ENCODE measurements at places on chromosomes 1 and 21. TPM values are rescaled to one million over a fixed set of nuclear protein-coding genes. Genes with fewer than 3 reads are reported as not detected.
A peak's percentile ranks its signal among the peaks of the same experiment; 100 is the strongest.

GRCh38 chr1:68129536-68130250 is 79.3 kb upstream of the DIRAS3 start:
- no peaks in the 10 kb centered on the region for H3K4me1 ChIP-seq
- no peaks in the 10 kb centered on the region for H3K36me3 ChIP-seq
- no peak overlapping the region for H3K27ac ChIP-seq
- no peak for DNase-seq
- no peak overlapping the region for H3K4me3 ChIP-seq

The S100A7A gene
- not detected for total RNA-seq

The REG4 gene
- not detected for total RNA-seq

DNA sequence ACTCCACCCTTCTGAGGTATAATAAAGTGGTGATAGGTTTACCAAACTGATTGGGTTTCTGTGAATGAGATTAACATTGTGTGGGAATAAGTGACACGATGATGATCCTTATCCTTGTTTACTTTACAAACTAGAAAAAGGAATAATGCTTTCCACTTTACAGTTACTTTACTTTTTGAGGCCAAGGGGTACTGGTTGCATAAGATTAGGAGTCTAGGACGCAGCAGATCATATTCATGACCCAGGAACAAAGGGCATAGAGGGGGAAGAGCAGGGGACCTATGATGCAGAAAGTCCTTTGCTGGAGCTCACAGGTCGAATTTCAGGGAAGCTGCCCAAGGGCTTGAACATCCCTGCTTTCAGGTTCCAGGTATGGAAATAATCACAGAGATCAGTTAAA is 20.4 kb downstream of the FGGY start:
- no peaks in the 10 kb centered on the region for H3K27me3 ChIP-seq
- peak overlapping the region; percentile 58 for H3K27ac ChIP-seq
- peak; percentile 49 for DNase-seq
- peaks cover 42% of the 10 kb centered on the region for H3K4me1 ChIP-seq

GRCh38 chr1:91575909-91576519 is 75.4 kb downstream of the CDC7 start:
- no peaks in the 10 kb centered on the region for H3K36me3 ChIP-seq
- 0 out of 2 replicates have a peak, but pooled peaks cover 8% of the 10 kb centered on the region for H3K4me1 ChIP-seq
- no peak for DNase-seq
- H3K27me3 ChIP-seq, result 0 out of 2 replicates have a peak, but pooled peaks cover 1% of the 10 kb centered on the region
- H3K4me3 ChIP-seq, result no peak overlapping the region
- no peak overlapping the region for H3K27ac ChIP-seq

GRCh38 chr21:14319805-14320204 is 63.1 kb downstream of the HSPA13 start:
- H3K4me1 ChIP-seq, result no peaks in the 10 kb centered on the region
- no peaks in the 10 kb centered on the region for H3K27me3 ChIP-seq
- no peak overlapping the region for H3K4me3 ChIP-seq
- no peaks in the 10 kb centered on the region for H3K36me3 ChIP-seq
- no peak for DNase-seq

GRCh38 chr1:48030696-48031365 is 33.6 kb upstream of the TRABD2B start:
- H3K27ac ChIP-seq, result no peak overlapping the region
- H3K4me1 ChIP-seq, result no peaks in the 10 kb centered on the region
- DNase-seq, result no peak
- no peak overlapping the region for H3K4me3 ChIP-seq
- H3K27me3 ChIP-seq, result no peaks in the 10 kb centered on the region

- no peak overlapping the region for H3K4me3 ChIP-seq
- peaks cover 5% of the 10 kb centered on the region for H3K4me1 ChIP-seq
- peaks cover 3% of the 10 kb centered on the region for H3K27me3 ChIP-seq
- H3K27ac ChIP-seq, result no peak overlapping the region
- no peaks in the 10 kb centered on the region for H3K36me3 ChIP-seq
These were observed 1.1 kb downstream of the AKT3 start for GRCh38 chr1:243848858-243849420.

The SIM2 gene
- total RNA-seq, result 0.53 TPM

GRCh38 chr1:228734881-228735801 is at the start of gene RHOU:
Gene RHOU, plus strand, starts transcription at chr1:228735479. Its CDS starts 264 bp downstream, at chr1:228735743.
- H3K27ac ChIP-seq, result peak within 1 kb of the TSS; percentile 61
- peaks cover 39% of the 10 kb centered on the region for H3K4me1 ChIP-seq
- H3K36me3 ChIP-seq, result peaks cover 3% of the 10 kb centered on the region
- DNase-seq, result peak; percentile 20
- H3K27me3 ChIP-seq, result peaks cover 12% of the 10 kb centered on the region

- DNase-seq, result peak; percentile 23
- no peaks in the 10 kb centered on the region for H3K36me3 ChIP-seq
- H3K4me1 ChIP-seq, result no peaks in the 10 kb centered on the region
These were observed 48.3 kb downstream of the IL23R start for GRCh38 chr1:67214420-67215174.

The MARCKSL1 gene
- 85.1 TPM for total RNA-seq

The OLIG1 gene
- total RNA-seq, result not detected

DNA sequence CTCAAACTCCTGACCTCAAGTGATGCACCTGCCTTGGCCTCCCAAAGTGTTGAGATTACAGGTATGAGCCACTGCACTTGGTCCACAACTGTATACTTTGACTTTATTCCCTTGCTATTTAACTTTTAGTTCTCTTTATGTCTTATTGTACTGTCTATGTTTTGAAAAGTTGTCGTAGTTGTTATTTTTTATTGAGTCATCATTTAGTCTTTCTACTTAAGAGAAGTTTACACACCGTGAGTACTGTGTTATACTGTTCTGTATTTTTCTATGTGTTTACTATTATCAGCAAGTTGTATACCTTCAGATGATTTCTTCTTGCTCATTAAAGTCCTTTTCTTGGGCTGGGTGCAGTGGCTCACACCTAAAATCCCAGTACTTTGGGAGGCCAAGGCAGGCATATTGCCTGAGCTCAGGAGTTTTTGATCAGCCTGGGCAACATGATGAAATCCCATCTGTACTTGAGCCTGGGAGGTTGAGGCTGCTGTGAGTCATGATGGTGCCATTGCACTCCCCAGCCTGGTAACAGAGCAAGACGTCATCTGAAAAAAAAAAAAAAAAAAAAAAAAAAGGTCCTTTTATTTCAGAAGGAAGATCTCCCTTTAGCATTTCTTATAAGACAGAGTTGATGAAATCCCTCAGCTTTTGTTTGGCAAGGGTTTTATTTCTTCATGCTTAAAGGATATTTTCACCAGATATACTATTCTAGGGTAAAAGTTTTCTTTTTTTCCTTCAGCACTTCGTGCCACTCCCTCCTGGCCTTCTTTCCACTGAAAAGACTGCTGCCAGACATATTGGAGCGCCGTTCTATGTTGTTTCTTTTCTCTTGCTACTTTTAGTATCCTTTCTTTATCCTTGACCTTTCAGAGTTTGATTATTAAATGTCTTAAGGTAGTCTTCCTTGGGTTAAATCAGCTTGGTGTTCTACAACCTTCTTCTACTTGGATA is 47.6 kb downstream of the TNFSF18 start:
- H3K27ac ChIP-seq, result no peak overlapping the region
- no peaks in the 10 kb centered on the region for H3K36me3 ChIP-seq
- 0 out of 2 replicates have a peak, but pooled peaks cover 9% of the 10 kb centered on the region for H3K4me1 ChIP-seq
- DNase-seq, result no peak

GRCh38 chr1:156767101-156767878 is at the start of gene PRCC:
Gene PRCC, plus strand, starts transcription at chr1:156767535. Its CDS starts 237 bp downstream, at chr1:156767772.
- peaks cover 49% of the 10 kb centered on the region for H3K4me1 ChIP-seq
- DNase-seq, result peak; percentile 99
- H3K4me3 ChIP-seq, result peak within 1 kb of the TSS; percentile 85
- no peaks in the 10 kb centered on the region for H3K27me3 ChIP-seq

The ZSWIM5 gene
- total RNA-seq, result 11.0 TPM

GRCh38 chr21:46289655-46290179 is 3.6 kb downstream of the YBEY start:
- peaks cover 14% of the 10 kb centered on the region for H3K36me3 ChIP-seq
- H3K27ac ChIP-seq, result no peak overlapping the region
- no peak for DNase-seq
- no peak overlapping the region for H3K4me3 ChIP-seq
- H3K27me3 ChIP-seq, result no peaks in the 10 kb centered on the region

- no peaks in the 10 kb centered on the region for H3K27me3 ChIP-seq
- no peak overlapping the region for H3K27ac ChIP-seq
- DNase-seq, result no peak
- no peaks in the 10 kb centered on the region for H3K36me3 ChIP-seq
- no peak overlapping the region for H3K4me3 ChIP-seq
These were observed 210.9 kb downstream of the TGFB2 start for GRCh38 chr1:218556016-218556415.

DNA sequence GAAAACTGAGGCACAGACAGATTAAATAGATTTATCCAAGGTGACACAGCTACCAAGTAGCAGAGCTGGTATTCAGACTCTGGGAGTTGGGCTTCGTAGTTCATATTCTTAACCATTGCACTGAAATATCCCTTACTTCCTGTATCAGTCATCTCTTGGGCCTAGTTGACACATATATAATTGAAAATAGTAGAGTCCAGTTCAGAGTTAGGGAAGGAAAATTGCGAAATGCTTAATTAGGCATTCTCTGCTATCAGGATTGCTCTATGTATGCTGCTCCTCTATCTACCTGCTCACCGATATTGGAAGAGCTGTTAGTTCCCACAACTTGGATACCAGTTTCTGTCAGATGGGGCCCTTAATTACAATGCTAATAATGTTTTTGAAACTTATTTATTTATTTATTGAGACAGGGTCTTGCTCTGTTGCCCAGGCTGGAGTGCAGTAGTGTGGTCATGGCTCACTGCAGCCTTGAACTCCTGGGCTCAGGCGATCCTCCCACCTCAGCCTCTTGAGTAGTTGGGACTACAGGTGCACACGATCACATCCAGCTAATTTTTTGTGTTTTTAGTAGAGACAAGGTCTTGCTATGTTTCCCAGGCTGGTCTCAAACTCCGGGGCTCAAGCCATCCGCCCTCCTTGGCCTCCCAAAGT is 8.2 kb downstream of the RCOR3 start:
- no peaks in the 10 kb centered on the region for H3K4me1 ChIP-seq
- peaks cover 3% of the 10 kb centered on the region for H3K36me3 ChIP-seq
- H3K27ac ChIP-seq, result no peak overlapping the region

DNA sequence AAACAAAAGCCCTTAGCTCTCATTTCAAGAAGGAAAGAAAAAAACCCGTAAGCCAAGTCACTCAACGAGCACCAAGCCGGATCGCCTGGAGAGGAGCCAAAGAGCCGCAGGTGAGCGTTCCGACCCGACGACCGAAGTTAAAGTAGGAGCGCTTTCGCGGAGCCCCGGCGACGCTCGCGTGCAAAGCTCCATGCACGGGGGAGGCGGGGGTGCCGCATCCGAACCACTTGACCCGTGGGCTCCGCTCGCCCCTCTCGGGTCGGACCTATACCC is 382 bp downstream of the GPBP1L1 start:
- peaks cover 55% of the 10 kb centered on the region for H3K4me1 ChIP-seq
- peak; percentile 37 for DNase-seq
- H3K4me3 ChIP-seq, result peak overlapping the region; percentile 98
- H3K36me3 ChIP-seq, result peaks cover 6% of the 10 kb centered on the region
- H3K27me3 ChIP-seq, result no peaks in the 10 kb centered on the region
- H3K27ac ChIP-seq, result peak overlapping the region; percentile 99

DNA sequence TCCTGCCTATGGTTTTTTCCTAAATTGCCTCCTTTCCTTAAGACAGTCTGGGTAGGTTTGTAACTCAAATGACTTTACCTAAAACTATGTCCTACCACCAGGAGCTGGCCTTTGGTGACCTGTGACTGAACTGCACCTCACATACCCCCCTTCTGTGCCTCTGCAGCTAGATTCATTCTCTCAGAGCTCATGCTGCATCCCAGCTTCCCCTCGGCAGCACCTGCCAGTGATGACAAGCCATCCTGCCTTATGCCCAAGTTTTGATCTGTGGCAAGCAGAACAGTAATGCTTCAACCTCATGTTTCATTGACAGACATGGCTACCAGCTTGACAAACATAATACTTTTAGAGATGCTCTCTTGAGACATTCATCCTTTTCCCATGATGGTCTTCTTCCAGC is 141.9 kb downstream of the TSEN15 start:
- peaks cover 1% of the 10 kb centered on the region for H3K27me3 ChIP-seq
- no peak for DNase-seq
- no peak overlapping the region for H3K27ac ChIP-seq
- no peaks in the 10 kb centered on the region for H3K36me3 ChIP-seq
- no peak overlapping the region for H3K4me3 ChIP-seq

DNA sequence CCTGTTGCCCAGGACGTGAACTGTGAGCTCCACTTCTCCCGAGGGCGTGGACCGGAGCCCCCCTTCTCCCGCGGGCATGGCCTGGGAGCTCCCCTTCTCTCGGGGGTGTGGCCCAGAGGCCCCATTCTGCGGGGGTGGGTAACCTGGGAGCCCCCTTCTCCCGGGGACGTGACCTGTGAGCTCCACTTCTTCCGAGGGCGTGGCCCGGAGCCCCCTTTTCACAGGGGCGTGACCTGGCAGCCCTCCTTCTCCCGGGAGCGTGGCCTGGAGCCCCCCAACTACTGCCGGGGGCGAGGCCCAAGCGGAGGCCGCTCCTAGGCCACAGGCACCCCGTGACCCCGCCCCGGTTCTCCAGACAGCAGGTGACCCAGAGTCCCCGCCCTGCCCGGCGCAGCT is 320 bp downstream of the C1orf174 start:
- H3K27me3 ChIP-seq, result no peaks in the 10 kb centered on the region
- H3K4me3 ChIP-seq, result peak overlapping the region; percentile 88

GRCh38 chr1:89279011-89279466 is 6.4 kb upstream of the GBP5 start:
- no peak overlapping the region for H3K4me3 ChIP-seq
- no peak for DNase-seq
- no peaks in the 10 kb centered on the region for H3K4me1 ChIP-seq
- H3K36me3 ChIP-seq, result no peaks in the 10 kb centered on the region

Measured in HepG2 (cell line).